ENCODE measurements at places on chromosomes 11 and 22. TPM values are rescaled to one million over a fixed set of nuclear protein-coding genes. Genes with fewer than 3 reads are reported as not detected.

GRCh38 chr22:27344546-27344945 is 457.0 kb downstream of the MN1 start:
- DNase-seq = no peak

- no peak for DNase-seq
These were observed 87.8 kb upstream of the CRYBB3 start for GRCh38 chr22:25111579-25112517.

- peak; percentile 14 for DNase-seq
These were observed 15.7 kb upstream of the IL10RA start for GRCh38 chr11:117970400-117971024.

DNA sequence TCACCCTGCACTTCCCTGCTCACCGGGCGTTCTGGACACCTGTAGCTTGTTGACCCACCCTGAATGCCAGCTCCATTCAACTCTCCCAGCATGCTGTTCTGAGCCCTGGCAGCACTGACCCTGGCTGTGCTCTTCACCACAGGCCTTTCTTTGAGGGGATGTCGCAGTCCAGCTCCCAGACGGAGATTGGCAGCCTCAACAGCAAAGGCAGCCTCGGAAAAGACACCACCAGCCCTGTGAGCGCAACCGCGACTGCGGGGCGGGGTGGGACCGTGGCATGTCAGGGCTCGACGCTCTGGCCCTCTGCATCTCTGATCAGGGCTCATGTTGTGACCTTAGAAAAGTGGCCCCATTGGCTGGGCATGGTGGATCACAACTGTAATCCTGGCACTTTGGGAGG is 47.4 kb upstream of the RAB1B start:
- no peak for DNase-seq

DNA sequence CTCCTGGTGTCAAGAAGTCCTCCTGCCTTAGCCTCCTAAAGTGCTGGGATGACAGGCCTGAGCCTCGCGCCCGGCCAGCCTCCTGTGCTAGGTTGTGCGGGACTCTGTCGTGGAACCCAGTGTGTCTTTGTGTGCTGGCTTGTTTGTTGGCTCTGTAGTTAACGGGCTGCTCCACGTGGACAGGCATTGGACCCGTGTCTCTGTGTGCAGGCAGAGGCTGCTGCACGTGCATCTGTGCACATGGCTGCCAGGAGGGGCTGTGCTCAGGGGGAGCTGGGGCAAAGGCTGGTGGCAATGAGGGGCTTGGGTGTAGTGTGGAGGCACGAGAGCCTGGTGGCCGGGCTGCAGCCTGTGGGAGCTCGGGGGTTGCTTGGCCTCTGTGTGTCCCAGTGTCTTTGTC is 121.3 kb upstream of the ALDH3B2 start:
- DNase-seq = no peak

DNA sequence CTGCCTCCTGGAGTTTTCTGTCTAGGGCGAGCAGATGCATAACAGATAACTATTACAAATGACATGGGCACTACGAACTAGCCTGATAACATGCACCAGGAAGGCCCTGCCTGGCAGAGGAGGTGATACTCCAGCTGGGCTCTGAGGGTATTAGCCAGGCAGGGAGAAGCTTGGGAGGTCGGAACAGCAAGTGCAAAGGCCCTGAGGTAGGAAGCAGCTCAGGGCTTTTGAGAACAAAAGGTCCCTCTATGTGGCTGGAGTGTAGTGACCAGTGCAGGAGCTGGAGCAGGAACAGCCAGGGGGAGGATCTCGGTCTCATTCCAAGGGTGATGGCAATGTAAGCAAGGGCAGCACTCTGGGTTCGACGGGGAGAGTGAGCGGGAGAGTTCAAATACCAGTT is 61.6 kb upstream of the TCF20 start:
- no peak for DNase-seq

DNA sequence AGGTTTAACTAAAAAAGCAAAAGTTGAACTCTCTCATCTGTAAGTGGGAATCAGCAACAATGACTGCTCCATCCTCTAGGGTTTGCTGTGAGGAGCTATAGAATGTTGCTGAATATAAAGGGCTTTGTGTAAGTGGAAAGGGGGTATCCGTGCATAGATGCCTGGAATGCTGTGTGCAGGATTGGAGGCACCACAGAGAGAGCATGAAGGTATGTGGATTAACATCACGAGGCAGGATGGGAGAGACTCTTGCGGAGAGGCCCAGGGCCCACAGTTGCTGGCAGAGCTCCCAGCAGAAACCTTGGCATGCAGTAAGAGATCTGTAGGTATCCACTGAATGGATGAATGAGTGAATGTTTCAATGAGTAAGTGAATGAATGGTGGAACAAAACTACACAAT is 298.7 kb upstream of the DDI1 start:
- no peak for DNase-seq

DNA sequence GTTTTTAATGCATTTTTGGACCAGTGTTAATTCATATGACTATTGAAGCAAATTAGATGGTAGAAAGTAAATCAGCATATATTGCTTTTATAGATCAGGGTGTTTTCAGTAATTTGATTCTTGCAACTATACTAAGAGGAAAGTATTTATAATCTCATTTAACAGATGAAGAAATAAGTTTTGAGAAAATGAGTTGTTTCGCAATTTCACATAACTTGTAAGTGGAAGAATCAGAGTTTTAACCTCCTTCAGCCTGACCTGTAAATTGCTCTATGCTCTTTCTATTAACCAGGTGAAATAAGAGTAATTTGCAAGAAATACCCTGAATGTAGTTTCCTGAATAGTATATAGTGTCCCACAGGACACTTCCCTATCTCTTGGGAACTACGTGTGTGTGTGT is 1106.8 kb upstream of the RAG2 start:
- no peak for DNase-seq

DNA sequence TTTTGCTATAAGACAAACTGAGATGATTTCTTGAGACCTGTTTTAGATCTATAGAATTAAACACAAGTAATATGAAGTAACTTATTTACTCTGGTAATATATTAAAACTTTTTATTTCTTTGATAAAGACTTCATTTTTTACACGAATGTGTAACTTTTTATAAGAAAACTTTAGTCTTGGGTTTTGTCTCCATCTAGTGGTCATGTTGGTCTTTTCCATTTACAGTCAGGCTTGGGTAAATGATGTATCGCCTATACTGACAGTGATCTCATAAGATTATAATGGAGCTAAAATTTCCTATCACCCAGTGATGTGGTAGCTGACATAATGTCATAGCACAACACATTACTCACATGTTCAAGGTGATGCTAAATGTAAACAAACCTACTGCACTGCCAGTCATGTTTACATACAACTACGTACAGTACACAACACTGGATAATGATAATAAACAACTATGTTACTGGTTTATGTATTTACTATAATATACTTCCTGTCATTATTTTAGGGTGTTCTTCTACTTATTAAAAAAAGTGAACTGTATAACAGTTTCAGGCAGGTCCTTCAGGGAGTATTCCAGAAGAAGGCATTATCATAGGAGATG is 7.5 kb upstream of the C11orf97 start:
- DNase-seq = no peak

- DNase-seq = no peak
These were observed 22.0 kb upstream of the PATE1 start for GRCh38 chr11:125724125-125724524.

DNA sequence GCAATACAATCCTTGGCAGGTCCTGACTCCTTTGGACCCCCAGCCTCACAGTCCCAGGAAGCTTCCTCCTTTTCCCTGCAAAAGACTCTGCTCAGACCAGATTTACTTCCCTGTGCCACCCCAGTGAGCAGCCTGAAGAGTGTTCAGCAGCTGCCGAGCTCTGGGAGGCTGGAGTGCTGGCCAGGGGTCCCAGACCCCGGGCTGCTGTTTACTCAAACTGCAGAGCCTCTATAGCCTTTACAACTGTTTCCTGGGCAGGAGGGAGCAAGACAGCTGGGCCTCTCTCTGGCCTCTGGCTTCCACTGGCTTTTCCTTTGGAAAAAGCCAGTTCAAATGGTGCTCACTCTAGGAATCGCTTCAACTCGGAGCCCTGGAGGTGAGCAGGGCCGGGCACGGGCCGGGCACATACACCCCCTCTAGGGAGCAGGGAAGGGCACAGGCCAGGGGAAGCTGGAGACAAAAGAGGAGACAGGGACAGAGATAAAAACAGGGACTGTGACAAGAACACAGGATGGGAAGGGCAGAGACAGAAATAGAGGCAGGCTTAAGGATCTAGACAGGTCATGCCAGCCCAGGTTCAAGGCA is 932 bp downstream of the IRAG1 start:
- DNase-seq = no peak

DNA sequence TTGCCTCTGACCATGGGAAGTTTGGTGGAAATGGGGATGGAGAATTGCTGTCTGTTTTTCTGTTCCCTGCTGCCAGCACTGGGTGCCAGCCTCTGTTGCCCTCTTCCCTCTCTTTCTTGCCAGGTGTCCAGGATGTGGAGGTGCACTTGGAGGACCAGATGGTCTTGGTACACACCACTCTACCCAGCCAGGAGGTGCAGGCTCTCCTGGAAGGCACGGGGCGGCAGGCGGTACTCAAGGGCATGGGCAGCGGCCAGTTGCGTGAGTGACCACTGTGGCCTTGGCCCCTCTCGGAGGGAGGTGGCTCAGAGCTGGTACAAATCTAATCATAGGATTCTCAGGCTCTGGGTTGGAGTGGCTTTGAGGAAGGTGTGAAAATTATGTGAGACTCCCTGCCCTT is 6.0 kb downstream of the CCS start:
- DNase-seq = no peak

DNA sequence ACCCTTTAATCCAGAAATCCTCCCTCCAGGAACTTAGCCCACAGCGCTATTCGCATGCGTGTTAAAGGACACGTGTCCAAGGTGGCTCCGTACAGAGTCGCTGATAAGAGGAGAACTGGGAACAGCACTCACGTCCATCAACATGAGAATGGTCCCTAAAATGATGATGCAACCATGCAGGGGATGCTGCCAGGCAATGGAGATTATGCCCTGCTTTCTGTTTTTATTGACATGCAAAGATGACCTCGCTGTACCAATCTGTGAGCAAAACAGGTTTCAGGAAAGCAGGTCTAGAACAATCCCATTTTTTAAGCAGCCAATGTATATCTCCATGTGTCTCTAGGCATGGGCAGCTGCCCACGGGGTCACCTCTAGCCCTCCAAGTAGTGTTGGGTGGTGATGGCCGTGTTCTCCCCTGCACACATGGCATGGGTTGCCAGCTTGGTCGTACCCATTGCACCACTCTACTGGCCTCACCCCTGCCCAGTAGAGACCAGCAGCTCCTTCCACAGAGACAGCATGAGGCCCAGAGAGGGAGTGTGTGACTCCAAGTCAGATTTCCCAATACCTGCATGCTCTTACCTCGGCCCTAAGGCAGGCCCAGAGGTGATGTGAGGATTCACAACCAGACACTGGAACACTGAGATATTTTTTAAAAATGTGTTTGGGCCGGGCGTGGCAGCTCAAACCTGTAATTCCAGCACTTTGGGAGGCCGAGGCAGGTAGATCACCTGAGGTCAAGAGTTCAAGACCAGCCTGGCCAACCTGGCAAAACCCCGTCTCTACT is 68.3 kb upstream of the LINC01488 start:
- DNase-seq = no peak

GRCh38 chr11:112993808-112994207 is 32.6 kb downstream of the NCAM1 start:
- no peak for DNase-seq

DNA sequence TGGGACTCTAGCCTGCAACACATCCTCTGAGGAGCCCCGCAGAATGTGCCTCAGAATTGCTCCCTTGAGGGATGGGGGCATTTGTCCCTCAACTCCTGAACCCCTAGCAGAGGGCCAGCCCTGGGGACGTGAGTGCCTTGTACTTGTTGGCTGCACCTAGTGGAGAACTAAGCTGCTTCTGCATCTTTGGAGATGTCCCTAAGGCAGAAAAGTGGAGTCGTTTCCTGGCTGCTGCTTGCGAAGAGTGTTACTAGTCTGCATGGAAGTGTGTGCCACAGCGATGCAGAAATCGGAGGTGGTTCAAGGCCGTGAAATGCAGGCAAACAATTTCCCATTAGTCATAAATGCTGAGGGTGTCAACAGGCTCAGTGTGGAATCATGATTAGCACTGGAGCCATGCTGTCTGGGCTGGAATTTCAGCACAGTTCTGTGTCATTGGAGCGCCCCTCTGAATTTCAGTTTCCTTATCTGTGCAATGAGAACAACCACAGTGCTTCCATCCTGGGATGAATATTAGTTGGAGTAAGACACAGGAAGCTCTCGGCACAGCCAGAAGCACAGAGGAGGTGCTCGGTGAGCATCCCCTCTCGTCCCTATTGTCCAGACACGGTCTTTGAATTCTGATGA is 56.5 kb downstream of the MIAT start:
- no peak for DNase-seq

DNA sequence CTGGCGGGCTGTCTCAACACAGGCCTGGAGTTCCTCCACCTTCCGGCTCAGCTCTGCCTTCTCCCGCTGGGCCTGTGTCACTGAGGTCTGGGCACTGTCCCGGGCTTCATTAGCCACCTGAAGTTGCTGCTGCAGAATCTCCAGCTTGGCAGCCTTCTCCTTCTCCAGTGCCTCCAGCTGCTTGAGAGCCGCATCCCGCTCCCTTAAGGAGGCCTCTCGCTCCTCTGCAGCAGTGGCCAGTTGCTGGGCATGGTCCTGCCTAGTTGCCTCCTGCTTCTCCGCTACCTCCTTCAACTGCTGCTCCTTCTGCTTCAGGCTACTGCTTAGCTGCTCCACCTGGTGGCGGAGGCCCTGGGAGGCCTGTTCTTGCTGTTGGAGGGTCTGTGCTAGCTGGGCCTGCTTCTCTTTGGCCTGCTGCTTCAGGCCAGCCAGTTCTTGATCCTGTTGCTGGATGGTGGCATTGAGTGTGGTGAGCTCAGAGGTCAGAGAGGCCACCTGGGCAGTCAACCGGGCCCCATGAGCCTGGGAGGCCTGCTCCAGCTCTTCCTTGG is 16.9 kb downstream of the IL18BP start:
- DNase-seq = no peak

DNA sequence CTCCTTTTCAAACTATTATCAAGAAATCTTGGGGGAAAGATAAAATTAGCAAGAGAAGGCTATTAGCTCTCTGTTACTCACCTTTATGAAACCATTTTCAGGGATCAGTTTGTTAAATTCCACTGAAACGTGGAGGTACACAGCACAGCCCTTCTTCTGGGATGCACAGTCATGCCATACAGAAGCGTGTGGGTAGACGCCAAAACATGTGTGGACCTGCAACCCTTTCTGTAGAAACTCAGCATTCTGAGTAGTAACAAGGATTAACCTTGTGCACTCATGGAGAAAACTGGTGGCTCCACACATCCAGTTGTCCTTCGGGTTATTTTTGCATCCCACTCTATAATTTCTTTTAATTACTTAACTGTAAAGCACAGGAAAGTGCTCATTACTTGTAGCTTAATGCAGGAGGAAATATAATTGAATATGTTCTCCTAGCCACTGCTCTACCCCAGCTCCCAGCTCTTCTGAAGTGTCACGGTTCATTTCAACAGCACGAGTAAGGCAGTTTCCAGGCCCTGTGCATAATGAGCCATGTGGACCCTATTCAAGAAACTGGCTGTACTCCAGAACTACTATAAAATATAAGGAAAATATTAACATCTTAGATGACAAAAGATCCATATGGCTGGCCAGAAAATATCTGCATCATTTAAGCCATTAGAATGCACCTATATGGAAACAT is 26.1 kb downstream of the BDNF start:
- DNase-seq = no peak

- DNase-seq = no peak
These were observed 38.2 kb downstream of the CYB5R2 start for GRCh38 chr11:7635137-7635536.

HOATZ gene
- total RNA-seq = not detected

SLC6A5 gene
- not detected for total RNA-seq

KRTAP5-8 gene
- total RNA-seq = not detected

IGF2 gene
- total RNA-seq = 3.5 TPM

GTSE1 gene
- 30.9 TPM for total RNA-seq

GDPD4 gene
- not detected for total RNA-seq

MS4A12 gene
- not detected for total RNA-seq
